ENCODE measurements at places on chromosomes 2 and 18. TPM values are rescaled to one million over a fixed set of nuclear protein-coding genes. Genes with fewer than 3 reads are reported as not detected.

Gene RUFY4
- 0.09 TPM for polyA plus RNA-seq

Gene CHRNG
- 1.1 TPM for polyA plus RNA-seq

GRCh38 chr2:240355001-240355891 lies 80.2 kb upstream of the GPC1 start:
- DNase-seq, result no peak

GRCh38 chr2:129462967-129463366 lies 516.5 kb upstream of the RAB6C start:
- no peak for DNase-seq

DNA sequence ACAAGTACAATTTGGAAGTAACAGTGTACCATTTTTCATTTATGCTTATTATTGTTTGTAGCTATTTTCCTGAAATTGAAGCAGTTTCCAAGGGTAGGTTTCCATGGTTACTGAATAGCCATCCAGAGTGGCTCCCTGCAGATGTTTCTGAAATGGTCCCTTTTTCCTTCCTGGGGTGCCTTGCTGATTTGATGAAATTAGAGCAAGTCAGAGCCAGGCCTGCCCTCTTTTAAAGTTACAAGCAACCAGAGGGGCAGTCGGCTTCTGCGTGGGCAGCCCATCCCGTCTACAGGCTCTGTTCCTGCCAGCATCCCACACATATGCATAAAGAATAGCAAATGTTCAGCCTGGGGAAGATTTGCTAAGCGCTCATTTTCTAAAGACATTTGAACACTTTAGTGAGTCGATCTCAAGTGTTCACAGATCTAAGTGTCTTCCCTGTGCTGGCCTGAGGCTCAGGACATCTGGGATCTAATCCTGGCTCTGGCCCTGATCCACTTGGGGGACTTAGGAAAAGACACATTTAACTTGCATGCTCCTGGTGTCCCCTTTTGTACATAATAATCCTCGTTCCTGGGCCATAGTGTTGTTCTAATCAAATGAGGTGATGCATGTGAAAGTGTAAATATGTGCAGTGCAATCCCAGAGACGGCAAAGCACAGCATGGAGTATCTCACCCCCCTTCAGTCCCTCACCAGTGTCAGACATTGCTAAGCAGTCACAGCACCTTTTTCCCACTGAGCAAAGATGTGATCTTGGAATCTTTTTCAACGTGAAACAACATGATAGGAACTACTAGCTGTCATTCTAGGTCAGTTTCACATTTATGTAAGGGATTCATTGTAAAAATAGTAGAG lies 92.2 kb downstream of the STPG4 start:
- no peak for DNase-seq

GRCh38 chr2:98711506-98711905 lies 19.4 kb downstream of the MGAT4A start:
- DNase-seq, result no peak

GRCh38 chr2:230902180-230902899 lies 22.7 kb downstream of the GPR55 start:
- DNase-seq, result no peak

Gene MATN3
- polyA plus RNA-seq, result 3.5 TPM

- DNase-seq, result no peak
These were observed 1.9 kb upstream of the IL1R2 start for GRCh38 chr2:101989740-101990460.

- no peak for DNase-seq
These were observed 761.9 kb downstream of the SATB2 start for GRCh38 chr2:198695879-198696278.

GRCh38 chr2:120320318-120320851 lies 25.6 kb upstream of the INHBB start:
- no peak for DNase-seq

Gene TMEM198
- polyA plus RNA-seq, result 3.6 TPM

GRCh38 chr18:38241736-38242135 lies 676.1 kb upstream of the CELF4 start:
- DNase-seq, result no peak

DNA sequence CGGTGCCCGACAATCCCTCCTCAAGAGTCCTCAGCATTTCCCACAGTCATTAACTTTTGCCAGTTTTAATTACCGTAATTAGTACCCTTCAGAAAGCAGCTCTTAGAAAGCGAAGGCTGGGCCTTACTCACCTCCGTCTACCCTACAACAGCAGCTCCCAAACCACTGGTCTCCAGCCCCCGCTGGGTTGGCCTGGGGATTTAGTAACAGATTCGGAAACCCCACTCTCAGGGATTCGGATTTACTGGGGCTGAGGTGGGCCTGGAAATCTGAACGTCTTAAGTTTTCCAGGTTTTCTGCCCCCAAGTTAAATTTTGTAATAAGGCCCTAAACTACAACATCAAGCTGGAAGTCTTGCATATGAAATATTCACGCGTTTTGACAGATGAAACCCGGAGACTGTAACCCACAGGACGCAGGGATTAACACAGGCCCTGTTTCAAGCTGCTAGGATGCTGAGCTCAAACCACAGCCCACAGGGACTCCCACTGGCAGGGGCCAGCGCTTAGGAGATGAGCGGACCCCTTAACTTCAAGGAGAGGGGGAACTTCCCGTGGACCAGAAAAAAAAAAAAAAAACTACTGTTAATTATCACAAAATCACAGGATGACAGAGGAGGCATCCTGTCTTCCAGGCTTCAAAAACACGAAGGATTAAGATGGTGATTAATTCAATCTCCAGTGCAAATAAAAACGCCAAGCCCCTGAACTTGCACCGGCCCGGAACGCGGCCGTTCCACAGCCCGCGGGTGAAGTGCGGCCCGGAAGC lies 985 bp downstream of the ILKAP start:
- no peak for DNase-seq

DNA sequence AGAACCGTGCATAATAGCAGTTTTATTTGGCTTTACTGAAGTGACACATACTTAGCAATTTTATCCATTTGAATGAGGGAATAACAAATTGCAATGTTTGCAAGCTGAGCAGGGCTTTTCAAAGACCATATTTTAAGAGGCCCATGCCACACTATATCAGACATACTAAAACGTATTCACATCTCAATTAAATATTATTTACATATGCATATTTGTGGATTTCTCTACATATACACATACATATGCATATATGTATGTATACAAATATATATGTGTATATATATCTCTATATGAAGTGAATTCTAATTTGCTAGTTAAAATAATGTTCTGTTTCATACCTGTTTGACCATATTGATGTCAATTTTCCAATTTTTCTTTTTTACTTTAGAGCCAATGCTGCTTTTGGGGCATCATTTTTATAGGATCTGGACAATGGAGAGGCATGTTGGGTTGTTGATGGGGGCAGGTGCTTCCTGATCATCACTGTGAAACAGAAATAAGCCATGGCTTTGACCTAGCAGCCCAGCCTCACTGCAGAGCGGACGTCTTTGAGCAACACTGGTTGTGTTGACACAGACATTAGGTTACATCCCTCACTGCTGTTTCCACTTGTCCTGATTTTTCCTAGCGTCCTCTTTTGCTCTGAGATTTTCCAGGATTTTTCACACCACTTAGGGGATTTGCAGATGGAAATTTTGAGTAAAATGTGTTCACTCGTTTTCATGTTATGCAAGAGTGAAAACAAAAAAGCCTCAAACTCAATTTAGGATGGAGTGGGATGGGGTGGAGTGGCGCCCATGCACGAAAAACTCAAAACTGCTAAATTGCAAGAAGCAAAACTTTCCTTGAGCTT lies 56.9 kb downstream of the RDH14 start:
- DNase-seq, result no peak

DNA sequence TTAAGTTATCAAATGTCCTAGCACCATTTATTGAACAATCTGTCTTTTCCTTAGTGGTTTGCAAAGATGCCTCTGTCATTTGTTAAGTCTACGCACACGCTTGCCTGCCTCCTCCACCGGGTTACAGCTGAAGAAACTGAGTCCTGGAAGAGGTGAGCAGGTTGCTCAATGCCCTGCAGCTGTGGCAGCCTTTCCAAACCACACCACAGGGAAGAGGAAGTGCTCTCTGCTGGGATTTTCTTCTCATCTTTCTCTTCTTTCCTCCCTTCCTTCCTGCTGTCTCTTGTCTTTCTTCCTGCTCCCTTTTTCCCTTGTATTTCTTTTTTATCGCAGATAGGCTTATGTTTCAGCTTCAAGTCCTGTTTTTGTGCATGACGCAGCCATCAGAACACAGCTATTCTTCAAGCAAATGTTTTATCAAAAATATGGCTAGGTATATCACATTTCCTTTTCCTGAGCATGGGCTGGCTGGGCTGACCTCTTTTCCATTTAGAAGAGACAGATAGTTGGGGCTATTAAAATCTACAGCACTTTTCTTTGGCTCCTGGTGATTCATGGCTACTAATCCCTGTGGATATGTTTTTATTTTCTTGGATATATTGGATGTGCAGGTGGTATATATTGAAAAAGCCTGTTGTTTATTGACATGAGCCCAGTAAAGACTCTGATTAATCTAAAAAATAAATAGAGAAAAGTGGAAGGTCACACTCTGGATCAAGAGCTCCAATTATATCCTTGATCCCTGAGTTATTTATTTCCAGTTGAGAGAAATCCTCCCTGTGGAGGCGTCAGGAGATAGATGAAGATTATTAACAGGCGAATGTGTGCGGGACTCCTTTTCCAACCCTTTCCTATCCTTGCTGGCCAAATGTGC lies 214.6 kb downstream of the TSN start:
- DNase-seq, result no peak

Gene CCDC102B
- 8.6 TPM for polyA plus RNA-seq

Gene DSG1
- 0.03 TPM for polyA plus RNA-seq

- no peak for DNase-seq
These were observed 46.8 kb upstream of the MBOAT2 start for GRCh38 chr2:9050122-9050809.

DNA sequence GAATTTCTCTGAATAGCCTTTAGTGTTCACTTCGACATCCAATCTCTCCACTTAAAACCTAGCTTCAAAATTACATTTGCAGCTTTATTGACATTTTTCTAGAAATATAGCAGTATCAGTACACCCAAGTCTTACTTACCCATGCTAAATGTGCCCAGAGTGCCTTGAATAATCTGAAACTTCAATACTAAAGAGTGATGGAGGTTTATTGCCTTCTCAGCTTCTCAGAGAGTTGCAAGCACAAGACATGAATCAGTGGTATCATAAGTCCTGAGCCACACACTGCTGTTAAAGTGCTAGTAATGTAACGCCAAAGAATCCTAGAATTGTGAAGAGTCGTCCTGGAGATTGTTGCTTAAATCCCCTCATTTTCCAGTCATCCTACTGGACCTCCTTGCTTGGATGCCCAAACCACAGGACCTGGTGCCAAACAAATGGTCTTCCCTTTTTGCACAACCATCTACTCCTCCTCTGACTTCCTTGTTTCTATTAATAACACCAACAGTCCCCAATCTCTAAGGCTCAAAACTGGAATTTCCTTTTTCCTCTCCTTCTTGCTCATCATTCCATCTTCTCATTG lies 83.2 kb upstream of the SPATS2L start:
- no peak for DNase-seq

- DNase-seq, result no peak
These were observed 322.3 kb downstream of the FSIP2 start for GRCh38 chr2:186060744-186061440.

Gene SLC8A1
- polyA plus RNA-seq, result 61.3 TPM

Gene KCNG2
- 0.48 TPM for polyA plus RNA-seq

Gene ZBTB14
- 23.5 TPM for polyA plus RNA-seq

DNA sequence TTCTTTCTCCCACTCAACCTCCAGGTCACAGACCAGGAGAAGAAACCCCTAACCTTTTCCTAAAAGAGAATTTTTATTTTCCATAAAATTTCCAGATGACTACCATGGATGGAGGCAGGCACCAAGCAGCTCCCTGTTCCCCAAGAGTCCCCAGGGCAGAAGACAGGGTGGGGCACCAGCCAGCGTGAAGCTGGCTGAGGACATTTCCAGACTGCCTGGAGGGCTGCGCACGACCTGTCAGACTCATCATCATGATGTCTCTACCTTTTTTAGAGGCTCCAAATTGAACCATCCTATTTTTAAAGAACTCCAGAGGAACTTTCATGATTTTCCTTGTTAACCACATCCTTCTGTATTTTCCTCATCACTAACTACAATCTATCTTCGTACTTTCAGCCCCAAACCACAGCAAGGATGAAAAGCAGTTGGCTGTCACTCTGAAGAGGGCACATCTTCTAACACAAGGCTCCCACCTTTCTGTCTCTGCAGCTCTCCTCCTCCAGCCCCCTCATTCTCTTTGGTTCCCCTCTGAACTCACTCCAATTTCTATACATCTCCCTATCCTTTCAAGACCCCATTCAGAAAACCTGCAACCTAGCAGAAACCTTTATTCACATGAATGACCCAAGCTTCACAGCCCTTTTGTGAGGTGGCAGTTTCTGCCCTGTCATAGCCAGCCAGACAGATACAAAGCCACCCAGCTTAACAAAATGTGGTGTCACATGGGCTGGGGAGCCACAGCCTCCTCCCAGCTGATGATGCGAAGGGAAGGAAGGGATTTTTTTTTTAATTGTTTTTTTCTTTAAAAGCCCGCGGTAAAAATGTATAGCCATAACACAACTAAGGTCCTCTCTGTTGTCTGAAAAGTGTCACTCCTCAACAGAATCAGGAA lies 11.1 kb downstream of the AMMECR1L start:
- DNase-seq, result no peak

DNA sequence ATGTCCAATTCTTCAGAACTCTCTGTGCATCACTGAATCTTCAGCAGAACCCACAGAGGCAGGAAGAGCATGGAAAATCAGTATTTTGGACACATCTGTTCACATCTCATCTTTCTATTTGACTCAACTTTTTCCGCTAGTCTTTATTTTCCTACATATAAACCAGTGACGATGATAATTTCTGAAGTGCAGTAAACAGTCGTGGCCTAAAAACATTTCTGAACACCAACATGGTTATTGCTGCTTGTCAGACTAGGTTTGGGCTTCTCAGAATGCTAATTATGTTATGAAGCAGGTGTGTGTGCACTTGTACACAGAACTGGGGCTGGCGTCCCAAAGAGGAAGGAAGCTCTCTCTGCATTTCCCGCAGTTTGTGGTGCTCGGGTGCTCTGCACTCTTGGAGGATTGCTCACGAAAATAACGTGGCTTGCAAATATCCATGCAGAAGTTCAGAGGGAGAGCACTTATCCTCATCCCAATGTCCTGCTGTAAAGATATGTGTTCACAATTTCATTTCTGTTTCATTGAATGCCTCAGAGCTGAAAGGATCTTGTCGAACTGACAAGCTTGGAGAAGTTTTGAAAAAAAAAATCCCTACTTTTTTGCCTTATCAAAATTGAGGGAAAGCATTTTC lies 50.8 kb downstream of the EDAR start:
- DNase-seq, result no peak

- no peak for DNase-seq
These were observed 4.9 kb upstream of the TMEM200C start for GRCh38 chr18:5900262-5900661.

- peak; percentile 42 for DNase-seq
These were observed 174.0 kb downstream of the SMAD2 start for GRCh38 chr18:47756364-47757016.

GRCh38 chr2:65411056-65411795 lies 21.2 kb downstream of the SPRED2 start:
- no peak for DNase-seq

DNA sequence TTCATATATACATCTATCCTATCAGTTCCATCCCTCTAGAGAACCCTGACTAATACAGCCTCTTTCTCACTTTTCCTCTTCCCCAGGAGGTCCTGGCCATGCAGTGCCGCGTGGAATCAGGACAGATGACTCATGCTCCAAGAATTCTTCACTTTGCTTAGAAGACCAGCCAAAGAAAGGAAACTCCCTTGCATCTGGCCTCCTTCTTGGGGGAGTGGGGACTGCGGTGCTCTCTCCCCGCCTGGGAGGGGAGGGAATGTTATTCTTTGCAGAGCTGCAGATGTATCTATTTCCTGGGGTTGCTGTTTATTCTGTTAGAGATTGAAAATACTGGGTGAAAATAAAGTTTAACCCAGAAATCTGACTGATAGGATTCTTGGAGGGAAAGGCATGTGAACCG lies 111.5 kb upstream of the SH3BP4 start:
- peak; percentile 79 for DNase-seq

GRCh38 chr18:73688851-73689711 lies 458.6 kb downstream of the FBXO15 start:
- no peak for DNase-seq
